Hematopoietic multipotent progenitor cell treated with erythropoietin and hydrocortisone succinate and interleukin-3 and kit ligand, for 15 days (in vitro differentiated cells): ENCODE measurements at places on chromosomes 3 and 15.

- no peak for DNase-seq
Observed at GRCh38 chr15:99424978-99425656, 140.7 kb upstream of the MEF2A start.

GRCh38 chr3:142941373-142942123 lies 21.9 kb downstream of the PAQR9 start:
- no peak for DNase-seq

- no peak for DNase-seq
Observed at GRCh38 chr3:32340611-32341365, 50.9 kb upstream of the CMTM7 start.

- DNase-seq, result no peak
Observed at GRCh38 chr15:58003810-58004209, 61.7 kb downstream of the ALDH1A2 start.

GRCh38 chr3:114079761-114080160 lies 23.2 kb downstream of the QTRT2 start:
- DNase-seq, result no peak

- DNase-seq, result no peak
Observed at GRCh38 chr3:172339892-172340291, 108.4 kb downstream of the GHSR start.

DNA sequence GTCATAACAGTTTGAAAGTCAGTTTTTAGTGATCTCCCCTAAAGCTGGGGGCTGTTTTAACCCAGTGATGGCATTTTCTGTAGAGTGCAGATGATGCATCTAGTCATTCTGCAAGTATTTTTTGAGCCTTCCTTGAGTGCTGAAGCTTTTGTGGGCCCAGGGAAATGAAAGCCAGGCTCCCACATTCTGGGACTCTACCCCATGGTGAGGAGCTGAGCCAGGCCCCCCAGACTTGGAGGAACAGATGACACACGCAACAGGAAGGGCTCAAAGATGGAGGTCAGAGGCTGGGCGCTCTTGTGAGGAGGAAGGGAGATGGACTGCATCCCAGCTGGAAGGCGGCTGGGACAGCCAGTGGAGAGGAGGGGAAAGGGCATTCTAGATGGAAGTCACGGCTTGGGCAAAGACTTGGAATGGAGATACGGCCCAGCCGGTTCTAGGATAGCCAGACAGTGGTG lies 40.8 kb downstream of the MRAS start:
- no peak for DNase-seq
